ENCODE measurements at places on chromosomes 6 and 20.

GRCh38 chr6:26172608-26172968 is 85.4 kb downstream of the HFE start:
- DNase-seq = no peak

DNA sequence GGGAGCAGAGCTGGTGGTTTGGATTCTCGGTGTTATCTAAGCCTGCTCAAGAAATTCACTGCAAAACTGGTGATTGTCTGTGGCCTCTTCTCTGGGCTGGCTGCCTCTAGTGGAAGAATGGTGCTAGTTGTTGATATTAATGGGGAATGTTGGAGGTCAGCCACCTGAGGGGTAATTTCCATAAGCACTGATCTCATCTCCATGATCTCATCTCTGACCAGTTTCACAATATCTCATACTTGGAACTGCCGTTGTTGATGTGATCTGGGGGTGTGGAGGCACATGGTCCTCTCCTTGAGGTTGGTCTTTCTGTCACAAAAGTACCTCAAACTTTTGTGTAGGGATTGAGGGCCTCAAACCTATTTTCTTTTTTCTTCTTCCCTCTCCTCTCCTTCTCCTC is 102.6 kb downstream of the CD109 start:
- DNase-seq = no peak

DNA sequence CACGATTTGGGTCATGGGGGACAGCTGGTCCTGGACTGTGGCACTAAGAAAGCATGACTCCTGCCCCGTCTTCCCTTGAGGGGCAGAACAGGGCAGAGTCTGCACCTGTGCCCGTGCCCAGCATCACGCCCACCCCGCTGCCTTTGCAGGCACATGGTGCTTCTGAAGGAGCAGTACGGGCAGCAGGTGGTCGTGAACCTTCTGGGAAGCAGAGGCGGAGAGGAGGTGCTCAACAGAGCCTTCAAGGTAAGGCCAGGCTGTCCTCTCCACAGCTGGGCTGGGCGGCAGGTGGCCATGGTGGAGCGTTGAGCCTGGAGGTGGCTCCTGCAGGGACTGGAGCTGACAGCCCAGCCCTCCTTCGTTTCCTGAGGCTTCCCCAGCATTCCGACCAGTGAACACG is 77.4 kb downstream of the SYNJ2 start:
- no peak for DNase-seq

GRCh38 chr6:15247500-15248450 is 1.9 kb downstream of the JARID2 start:
- no peak for DNase-seq

DNA sequence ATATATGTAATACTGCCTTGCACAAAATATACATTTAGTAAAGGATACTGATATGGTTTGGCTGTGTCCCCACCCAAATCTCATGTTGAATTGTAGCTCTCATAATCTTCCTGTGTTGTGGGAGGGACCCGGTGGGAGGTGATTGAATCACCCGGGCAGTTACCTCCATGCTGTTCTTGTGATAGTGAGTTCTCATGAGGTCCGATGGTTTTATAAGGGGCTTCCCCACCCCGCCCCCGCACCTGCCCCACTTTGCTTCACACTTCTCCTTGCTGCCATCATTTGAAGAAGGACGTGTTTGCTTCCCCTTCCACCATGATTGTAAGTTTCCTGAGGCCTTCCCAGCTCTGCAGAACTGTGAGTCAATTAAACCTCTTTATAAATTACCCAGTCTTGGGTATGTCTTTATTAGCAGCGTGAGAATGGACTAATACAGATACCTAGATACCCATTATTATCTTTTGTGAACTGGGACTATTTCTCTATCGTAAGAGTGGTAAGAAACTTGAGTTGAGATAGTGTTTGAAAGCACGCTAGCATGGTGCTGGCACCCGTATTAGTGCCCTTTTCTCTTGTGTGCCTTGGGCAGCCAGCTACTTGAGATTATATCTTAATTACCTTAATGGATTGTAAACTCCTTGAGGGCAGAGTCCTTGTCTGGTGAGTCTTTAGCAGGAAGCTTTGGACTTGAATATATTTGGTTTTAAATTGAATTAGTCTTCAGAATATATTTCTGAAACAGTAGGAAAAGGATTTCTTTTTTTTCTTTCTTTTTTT is 25.6 kb downstream of the TOP1 start:
- no peak for DNase-seq

GRCh38 chr6:44399991-44400390 is 12.5 kb downstream of the CDC5L start:
- DNase-seq = no peak

GRCh38 chr6:167697316-167697715 is 129.4 kb upstream of the AFDN start:
- DNase-seq = no peak

DNA sequence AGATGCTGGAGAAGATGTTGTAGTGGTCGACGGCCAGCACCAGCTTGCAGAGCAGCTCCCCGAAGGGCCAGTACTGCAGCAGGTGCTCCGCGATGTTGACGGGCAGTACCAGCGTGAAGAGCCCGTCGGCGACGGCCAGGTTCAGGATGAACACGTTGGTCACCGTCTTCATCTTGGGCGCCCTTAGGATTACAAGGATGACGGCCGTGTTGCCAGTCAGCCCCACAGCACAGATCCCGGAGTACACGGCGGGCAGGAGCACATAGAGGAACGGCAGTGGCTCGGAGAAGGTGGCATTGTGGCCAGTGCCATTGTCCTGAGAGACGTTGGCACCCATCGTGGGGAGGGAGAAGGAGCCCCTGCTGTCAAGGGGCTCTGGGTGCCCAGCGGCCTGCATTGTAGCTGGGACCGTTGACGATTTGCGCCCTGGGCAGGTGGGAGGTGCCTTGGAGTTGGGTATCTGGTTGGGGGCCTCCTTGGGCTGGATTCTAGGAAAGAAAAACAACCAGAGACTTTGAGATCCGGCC is 867 bp downstream of the NPBWR2 start:
- no peak for DNase-seq

DNA sequence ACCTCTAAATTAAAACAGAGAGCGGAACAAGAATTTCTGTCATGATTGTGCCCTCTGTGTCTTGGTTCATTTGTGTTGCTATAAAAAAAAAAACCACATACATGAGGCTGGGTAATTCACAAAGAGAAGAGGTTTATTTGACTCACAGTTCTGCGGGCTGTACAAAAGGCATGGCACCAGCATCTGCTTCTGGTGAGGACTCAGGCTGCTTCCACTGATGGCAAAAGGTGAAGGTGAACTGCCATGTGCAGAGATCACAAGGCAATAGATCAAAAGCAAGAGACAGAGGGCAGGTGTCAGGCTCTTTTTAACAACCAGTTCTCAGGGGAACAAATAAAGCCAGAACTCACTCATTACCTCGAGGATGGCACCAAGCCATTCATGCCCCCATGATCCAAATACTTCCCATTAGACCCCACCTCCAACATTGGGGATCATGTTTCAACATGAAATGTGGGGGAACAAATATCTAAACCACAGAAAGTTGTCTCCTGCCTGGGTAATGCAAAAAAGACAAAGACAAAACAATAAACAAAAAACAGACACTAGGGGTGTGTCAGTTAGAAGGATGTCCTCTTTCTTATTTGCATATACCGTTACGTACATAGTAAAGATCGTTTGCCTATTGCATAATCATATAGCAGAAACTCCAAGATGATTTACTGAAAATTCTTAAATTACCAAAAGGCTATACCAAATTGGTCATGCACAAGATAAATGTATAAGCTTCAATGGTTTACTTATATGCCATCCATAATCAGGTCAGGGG is 17.0 kb downstream of the SERPINB9 start:
- DNase-seq = no peak

- no peak for DNase-seq
Observed at GRCh38 chr20:10565922-10566897, 107.6 kb downstream of the JAG1 start.

DNA sequence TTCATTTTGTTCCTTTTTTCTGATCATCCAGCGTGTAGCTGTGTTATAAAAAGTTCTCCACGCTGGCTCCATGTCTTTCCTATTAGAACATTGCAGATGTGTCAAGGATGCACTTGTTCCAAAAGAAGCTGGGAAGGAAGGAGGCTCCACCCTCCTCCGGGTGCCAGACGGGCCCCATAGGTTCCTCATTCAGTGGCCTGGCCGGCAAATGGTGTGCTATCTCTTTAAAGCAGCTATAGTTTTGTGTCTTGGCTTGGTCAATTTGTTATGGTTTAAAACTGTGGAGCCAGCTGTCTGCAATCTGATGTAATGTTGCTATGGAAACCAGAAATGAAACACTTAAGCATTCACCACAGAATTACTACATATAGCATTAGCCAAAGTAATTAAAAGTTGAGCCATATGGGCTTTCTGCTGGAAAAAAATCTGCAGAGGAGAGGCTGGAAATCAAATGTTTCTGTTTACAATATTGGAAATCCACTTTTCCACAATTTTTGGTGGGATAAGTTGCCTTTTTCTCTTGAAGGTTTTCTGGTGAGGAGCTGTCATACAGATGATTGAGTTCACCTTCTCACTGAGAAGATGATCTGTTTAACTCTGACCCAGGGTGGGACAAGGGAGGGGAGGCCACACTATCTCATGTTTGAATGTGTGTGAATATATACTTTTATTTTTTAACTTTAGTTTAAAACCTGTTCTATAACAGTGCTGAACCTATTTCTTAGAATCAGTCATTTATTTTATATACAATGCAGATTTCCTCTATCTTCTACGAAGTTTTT is 167.4 kb downstream of the SASH1 start:
- DNase-seq = no peak

DNA sequence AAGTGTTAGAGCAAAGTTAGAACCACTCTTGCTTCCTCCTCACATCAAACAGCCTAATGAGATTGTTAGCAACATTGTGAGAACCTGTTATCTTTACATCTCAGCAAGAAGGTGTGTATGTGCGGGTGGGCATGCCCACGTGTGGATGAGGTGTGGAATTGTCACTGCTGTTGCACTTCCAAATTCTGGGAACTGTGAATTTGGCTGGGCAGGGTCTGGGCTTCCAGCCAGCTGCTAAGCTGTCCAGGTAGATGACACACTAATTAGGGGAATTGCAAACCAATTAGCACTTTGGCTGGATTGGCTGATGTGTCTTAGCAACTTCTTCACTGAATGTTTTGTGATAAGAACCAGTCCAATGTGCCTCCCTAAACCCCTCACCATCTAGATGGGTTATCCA is 848.2 kb downstream of the DHX35 start:
- DNase-seq = no peak

- no peak for DNase-seq
Observed at GRCh38 chr20:12054556-12054955, 136.9 kb downstream of the BTBD3 start.

- no peak for DNase-seq
Observed at GRCh38 chr20:50635676-50636600, 55.4 kb downstream of the RIPOR3 start.

DNA sequence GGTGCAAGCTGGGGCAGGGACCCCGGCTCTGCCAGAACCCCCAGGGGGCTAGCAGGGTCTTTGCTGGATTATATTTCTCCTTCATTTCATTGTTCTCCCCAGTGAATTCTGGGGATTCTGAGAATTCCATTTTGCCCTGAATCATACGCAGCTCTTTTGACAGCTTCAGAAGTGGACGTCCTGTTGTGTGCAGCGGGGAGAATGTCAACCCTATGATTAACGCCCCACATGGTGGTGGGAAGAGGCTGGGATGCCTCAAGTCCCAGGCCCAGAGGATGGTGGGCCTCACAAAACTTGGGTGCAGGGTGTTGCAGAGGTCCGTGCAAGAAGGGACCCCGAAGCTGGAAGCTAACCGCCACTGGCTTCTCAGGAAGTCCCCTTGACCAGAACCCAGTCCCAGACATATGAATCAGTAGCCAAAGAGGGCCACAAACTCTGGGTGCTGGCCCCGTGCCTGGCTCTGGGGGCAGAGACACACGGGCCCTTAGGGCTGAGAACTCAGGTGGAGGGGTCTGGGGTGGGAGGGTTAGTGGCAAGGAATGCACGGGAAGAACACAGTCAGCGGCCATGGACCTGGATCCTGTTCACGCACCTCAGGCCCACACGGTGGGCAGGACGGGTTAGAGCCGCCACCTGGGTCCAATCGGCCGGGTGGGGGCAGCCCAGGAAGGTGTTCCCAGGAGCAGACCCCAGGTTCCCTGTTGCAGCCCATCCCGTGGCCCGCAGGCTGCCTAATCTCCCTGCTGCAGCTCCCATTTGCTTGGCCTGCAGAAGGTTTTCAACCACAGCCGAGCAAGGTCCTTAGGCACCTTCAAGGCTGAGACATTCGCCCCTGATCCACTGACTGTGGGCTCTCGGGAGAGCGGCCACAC is 51.2 kb downstream of the YTHDF1 start:
- DNase-seq = no peak

- DNase-seq = no peak
Observed at GRCh38 chr6:8865451-8865850, 430.1 kb upstream of the SLC35B3 start.

DNA sequence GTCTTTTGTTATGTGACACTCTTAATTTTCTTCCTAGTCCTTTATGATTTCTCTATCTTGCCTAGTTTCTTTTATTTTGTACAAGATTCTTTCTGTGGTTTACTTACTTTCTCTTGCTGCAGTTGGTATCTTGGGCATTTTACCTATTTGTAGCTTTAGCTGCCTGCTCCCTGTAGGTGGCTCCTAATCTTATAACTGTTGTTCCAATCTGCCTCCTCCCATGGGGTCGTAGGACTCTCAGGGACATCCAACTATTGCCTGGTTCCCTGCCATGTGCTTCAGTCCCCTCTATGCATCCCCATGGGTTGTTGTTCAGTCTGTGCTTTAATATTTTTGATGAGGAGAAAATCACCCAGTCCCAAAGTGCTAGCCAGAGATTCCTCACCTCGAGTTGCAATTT is 31.4 kb downstream of the RIN2 start:
- DNase-seq = no peak

All from vagina (tissue), 2 donors.